Placental epithelial cell (primary cell): ENCODE measurements at places on chromosomes 5 and 9. TPM values are rescaled to one million over a fixed set of nuclear protein-coding genes. Genes with fewer than 3 reads are reported as not detected.

The CD14 gene
- total RNA-seq, result 0.33 TPM in 1 of 2 replicates, not detected in the other

The GABRA1 gene
- not detected in 2 replicates for total RNA-seq

The TRIM36 gene
- total RNA-seq, result 0.98 TPM in 1 of 2 replicates, not detected in the other

The EIF4E1B gene
- not detected in 2 replicates for total RNA-seq

The TMED9 gene
- total RNA-seq, result 134 and 214 TPM in 2 replicates

The NME5 gene
- 0.43 and 1.6 TPM in 2 replicates for total RNA-seq

The NOTCH1 gene
- total RNA-seq, result 12.4 and 14.1 TPM in 2 replicates

The PCDHGA3 gene
- 0.33 and 1.2 TPM in 2 replicates for total RNA-seq

The ANXA2R gene
- total RNA-seq, result 3.1 and 5.0 TPM in 2 replicates
